Activated CD8-positive, alpha-beta T cell treated with anti-CD3 and anti-CD28 coated beads, Interleukin-2, amount 10 ng/mL, durations not matched to agents 7 days and 5 days (primary cell): ENCODE measurements at places on chromosomes 3 and 15. TPM values are rescaled to one million over a fixed set of nuclear protein-coding genes. Genes with fewer than 3 reads are reported as not detected.

The PLSCR2 gene
- total RNA-seq: not detected

The ADPRH gene
- 3.8 TPM for total RNA-seq

The ADGRG7 gene
- 27.0 TPM for total RNA-seq

The PLA2G4D gene
- total RNA-seq: not detected

The GUCA1C gene
- total RNA-seq: not detected

The MKRN3 gene
- 1.5 TPM for total RNA-seq

The IMPG2 gene
- 0.29 TPM for total RNA-seq

The GATA2 gene
- total RNA-seq: not detected

The ZNF621 gene
- total RNA-seq: 22.0 TPM

The ZCWPW2 gene
- 0.31 TPM for total RNA-seq

The XCR1 gene
- not detected for total RNA-seq

The RLBP1 gene
- total RNA-seq: not detected

The TERC gene
- 6.9 TPM for total RNA-seq

The DUOXA1 gene
- not detected for total RNA-seq

The TMEM115 gene
- total RNA-seq: 18.9 TPM

The CELF6 gene
- total RNA-seq: 0.45 TPM

The ATP6V1A gene
- 39.8 TPM for total RNA-seq

The CCDC39 gene
- total RNA-seq: not detected
